ENCODE measurements at places on chromosomes 1 and 21.
A peak's percentile ranks its signal among the peaks of the same experiment; 100 is the strongest.

- peak; percentile 47 for DNase-seq
Measured at GRCh38 chr1:153963850-153964331, 554 bp upstream of the SLC39A1 start.

GRCh38 chr1:147624011-147624410, 46.3 kb downstream of the ACP6 start:
- DNase-seq, result no peak

GRCh38 chr1:31502926-31503511, 73.3 kb upstream of the TINAGL1 start:
- no peak for DNase-seq

DNA sequence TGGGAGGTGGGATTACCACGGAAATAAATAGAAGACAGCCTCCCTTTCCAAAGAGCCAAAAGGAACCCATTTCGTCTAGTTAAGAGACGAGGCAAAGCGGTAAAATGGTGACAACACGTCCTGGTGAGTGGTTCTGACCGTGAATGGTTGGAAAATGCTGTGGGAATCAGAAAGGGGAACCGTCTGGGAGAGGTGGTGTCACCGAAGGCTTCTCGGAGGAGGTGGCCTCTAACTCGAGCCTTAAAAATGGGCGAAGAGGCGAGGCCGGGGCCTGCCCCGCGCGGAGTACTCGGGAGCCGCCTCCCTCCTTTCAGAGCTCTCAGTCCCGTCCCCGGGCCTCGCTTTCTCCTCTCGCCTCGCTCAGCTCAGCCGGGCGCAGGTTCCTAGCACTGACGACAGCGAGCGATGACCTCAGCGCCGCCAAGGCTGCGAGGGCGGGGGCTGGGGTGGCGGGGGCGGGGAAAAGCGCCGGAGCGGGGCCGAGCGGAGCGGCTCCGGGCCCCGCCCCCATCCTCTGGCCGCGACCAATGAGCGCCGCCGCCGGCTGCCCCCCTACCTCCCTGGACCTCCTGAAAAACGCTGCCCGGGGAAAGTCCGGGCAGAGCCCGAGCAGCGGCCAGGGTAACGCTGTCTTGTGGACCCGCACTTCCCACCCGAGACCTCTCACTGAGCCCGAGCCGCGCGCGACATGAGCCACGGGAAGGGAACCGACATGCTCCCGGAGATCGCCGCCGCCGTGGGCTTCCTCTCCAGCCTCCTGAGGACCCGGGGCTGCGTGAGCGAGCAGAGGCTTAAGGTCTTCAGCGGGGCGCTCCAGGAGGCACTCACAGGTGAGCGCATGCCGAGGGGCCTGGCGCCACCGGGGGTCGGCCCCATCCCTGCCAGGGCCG, at the start of gene BTG2:
Gene BTG2, plus strand, starts transcription at position 601 of the 890 bp plus-strand sequence. Its CDS starts 88 bp downstream, at position 689.
- DNase-seq, result peak; percentile 67

GRCh38 chr1:67724928-67725560, 40.0 kb downstream of the GADD45A start:
- peak; percentile 94 for DNase-seq

DNA sequence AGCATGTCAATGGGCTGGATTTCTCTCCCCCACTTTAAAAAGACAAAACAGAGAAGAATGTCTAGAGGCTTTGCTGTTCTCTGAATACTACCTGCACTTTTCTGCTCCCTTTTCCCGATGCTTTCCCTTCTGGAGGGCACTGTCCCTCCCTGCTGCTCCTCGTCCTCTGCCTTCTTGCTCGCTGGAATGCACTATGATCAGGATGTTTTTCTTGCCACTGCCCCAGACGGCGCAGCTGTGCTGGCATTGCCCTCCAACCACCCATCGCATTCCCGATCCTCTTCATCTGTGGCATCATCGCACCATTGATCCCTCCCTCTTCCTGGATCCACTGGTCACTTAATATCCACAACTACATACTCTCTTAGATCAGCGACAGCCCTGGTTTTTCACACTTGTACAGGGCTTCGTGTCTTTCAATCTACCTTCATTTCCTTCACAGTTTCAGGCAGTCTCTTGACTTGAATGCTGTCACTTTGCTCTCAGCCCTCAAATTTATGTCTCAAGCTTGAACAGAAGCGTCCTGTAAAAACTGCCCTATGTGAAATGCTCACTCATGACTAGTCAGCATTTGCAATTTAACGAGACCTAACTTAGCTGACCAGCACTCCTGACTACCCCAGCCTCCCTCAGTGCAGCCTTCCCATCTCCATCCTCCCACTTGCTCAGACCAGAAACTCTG, 3.5 kb upstream of the OR11L1 start:
- no peak for DNase-seq

- no peak for DNase-seq
Measured at GRCh38 chr1:150508982-150509381, 1.1 kb downstream of the ECM1 start.

- DNase-seq, result no peak
Measured at GRCh38 chr1:103122983-103123720, 14.8 kb upstream of the COL11A1 start.

GRCh38 chr1:60765204-60765603, 317.2 kb upstream of the NFIA start:
- DNase-seq, result peak; percentile 62

GRCh38 chr1:152328801-152329391, 3.9 kb upstream of the FLG start:
- peak; percentile 73 for DNase-seq

- no peak for DNase-seq
Measured at GRCh38 chr1:162218975-162219374, 149.5 kb downstream of the NOS1AP start.

GRCh38 chr21:41831453-41831831, 47.7 kb downstream of the PRDM15 start:
- no peak for DNase-seq

GRCh38 chr1:46150085-46150484, 17.7 kb upstream of the PIK3R3 start:
- no peak for DNase-seq

Measured in renal cortical epithelial cell (primary cell).